ENCODE measurements at places on chromosomes 12 and 14.
A peak's percentile ranks its signal among the peaks of the same experiment; 100 is the strongest.

- DNase-seq: no peak
Observed at GRCh38 chr14:99327050-99327449, 55.1 kb upstream of the BCL11B start.

DNA sequence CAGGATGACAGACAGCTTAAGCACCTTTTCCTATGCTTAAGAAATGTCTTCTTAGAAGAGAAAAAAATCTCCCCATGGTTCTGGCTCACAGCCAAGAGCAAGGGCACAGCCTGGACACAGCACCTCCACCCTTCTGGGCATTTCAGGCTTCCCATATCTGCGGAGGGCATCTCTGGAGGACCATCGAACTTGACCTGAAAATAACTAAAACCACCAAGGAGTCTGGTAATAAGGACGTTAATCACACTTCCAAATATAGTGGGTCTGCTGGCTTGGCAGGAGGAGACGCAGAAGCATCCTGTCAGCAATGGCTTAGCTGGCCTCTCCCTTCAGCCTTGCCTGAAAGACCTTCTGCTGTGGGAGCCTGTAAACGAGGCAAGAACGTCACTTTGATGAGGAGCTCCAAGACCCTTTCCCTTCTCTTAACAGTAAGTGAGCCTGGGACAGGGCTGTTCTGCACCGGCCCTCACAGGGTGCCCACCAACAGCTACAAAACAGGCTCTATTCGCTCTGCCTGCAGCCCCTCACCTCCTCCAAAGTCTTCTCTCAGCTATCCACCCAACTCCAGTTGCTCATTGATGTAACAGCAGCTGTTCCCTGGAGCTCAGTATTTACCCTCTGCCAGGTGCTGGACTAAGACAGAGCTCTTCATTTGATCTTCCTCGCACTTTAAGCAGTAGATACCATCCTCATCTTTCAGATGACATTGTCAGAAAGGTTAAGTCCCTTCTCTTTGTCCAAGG lies 13.2 kb downstream of the SETD3 start:
- DNase-seq: no peak

- no peak for DNase-seq
Observed at GRCh38 chr14:68589447-68590200, 203.2 kb downstream of the ZFP36L1 start.

GRCh38 chr14:22185191-22185590 lies 403.8 kb downstream of the DAD1 start:
- no peak for DNase-seq

DNA sequence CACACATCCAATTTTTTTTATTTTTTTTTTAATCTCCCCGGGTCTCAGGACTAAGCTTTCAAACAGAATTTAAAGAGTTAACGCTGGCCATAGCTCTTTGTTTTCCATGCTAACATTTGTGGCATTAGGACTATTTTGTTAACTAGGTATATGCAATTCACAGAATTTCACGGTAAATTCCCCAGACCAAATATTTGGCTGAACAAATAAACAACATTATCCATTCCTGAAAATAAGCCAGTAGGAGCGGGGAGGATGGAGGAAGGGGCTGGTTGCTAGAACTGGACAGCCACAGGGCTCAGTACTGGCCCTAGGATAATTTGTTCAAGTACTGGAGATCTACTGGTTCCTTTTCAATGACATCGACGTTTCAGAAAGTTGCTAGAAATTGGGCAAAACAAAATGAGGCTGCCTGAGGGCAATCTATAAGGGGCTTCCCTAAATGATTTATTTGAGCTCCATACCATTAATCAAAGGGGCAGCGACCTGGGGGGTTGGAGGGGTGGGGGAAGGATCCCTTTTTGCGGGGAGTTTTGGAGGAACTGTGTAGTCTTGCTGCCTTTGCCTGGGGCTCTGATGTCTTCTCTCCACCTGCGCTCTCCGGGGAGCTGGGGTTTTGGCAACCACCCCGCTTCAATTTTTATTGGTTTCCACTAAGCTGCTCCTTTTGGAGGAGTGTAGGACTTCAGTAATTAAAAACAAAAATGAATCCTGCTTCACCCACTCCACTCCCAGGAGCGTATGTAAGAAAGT lies 9.0 kb downstream of the BMP4 start:
- no peak for DNase-seq

GRCh38 chr12:83089575-83089974 lies 402.9 kb downstream of the TMTC2 start:
- no peak for DNase-seq

DNA sequence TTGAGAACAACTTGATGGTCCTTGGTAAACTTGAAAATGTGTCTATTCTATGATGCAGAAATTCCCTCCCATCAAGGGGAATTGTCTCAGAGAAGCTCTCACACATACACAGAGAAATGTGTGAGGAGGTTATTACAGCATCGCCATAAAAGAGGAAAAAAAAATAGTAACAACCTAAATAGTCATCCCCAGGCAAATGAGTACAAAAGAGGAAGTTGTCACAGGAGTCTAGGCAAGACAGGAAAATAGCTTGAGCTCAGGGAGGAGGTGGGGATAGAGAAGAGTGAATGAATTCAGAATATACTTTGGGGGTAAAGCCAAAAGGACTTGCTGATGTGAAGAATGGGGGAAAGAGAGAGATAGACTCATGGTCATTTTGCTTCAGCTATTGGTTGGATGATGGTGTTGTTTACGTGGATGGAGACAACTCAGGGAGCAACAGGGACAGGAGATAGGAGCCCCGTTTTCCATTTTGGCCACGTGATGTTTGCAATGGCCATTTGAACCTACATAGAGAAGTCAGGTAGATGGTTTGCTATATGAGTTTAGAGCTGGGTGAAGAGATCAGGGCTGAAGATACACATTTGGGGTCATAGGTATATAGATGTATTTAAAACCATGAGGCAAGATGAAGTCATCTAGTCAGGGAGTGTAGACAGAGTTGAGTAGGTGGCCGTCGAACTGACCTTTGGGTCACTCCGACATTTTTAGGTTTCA lies 20.3 kb downstream of the LRRC74A start:
- DNase-seq: peak; percentile 70

GRCh38 chr12:67410667-67411067 lies 141.5 kb downstream of the CAND1 start:
- DNase-seq: no peak
